ENCODE measurements at places on chromosomes 5 and 9.

DNA sequence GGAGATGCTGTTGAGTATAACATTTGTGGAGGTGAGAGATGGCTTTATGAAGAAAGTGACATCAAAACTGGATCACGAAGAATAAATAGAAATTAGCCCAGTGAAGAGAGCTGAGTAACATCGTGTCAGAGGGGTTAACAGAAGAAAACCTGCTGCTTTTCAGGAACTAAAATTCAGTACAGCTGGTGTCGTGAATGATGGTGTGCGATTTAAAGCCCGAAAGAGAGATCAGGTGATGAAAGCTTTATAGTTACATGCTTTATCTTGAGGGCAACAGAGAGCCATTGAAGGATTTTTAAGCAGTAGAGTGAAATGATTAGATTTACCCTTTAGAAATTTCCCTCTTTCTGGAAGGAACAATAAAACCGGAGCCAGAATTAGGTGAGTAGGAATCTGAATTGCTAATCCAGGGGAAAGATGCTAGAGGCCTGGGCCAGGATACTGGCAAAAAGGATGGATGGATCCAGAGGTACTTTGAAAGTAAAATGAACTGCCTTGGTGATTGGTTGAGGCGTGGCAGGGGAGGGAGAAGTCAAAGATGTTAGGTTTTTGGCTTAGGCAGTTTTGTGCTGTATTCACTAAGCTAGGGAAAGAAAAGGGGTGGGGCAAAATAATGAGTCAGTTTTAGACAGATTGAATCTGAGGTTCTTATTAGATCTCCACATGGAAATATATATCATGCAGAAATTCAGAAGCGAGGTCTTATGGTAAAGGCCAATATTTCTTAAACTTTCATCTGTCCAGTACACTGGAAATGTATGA lies 3.4 kb downstream of the LRRC70 start:
- DNase-seq = no peak

GRCh38 chr9:79693750-79694149 lies 122.0 kb downstream of the TLE4 start:
- DNase-seq = no peak

- DNase-seq = no peak
Observed at GRCh38 chr9:6926436-6926835, 168.7 kb downstream of the KDM4C start.

GRCh38 chr5:58681943-58682342 lies 99.1 kb downstream of the RAB3C start:
- DNase-seq = no peak

- peak; percentile 16 for DNase-seq
Observed at GRCh38 chr5:97929383-97929782, 746.3 kb upstream of the RIOK2 start.

DNA sequence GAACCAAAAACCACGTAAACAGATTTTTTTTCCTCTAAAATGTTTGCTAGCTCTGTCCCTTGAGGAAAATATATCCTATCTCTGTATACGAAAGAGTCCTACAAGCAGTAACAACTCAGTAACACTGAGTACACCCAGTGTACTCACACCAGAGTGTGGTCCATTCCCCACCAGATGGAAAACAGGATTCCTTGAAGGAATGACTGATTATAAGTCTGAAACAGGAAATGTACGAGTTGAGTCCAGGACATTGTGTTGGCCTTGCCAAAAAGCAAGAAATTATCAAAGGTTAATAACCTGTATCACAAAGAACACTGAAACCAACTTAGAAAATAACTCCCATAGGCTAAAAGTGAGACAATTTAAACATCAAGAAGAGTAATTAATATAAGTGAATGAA lies 20.4 kb downstream of the GOLPH3 start:
- DNase-seq = no peak

DNA sequence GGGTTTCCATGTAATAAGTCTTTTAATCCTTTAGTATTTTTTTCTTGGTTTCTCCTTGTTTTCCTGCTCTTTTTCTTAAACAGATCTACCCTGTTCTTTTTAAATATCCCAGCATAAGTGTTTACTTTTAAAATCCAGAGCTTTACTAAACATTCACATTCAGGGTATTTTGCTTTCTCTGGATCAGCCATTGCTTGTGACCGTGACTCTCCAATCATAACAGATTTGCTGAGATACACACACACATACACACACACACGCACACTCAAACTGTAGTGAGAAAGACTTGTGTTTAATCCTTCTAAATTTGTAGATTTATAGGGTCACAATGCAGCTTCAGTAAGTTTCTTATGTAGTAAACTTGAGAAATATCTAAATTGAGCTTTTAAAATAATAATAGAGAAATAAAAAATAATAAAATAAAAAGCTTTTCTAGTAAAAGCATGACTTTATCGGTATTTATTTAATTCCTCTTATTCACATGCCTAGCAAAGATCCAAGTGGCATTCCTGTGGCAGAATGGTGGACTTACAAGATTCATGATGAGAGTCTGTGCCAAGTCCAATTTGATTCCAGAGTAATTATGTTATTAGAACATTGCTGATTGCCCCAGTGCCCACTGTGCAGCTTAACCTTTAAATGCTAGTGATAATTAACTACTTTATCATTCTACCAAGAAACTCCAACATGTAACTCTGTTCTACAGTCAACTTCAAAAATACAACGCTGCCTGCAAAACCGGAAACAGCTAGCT lies 129.0 kb downstream of the TLE4 start:
- no peak for DNase-seq

DNA sequence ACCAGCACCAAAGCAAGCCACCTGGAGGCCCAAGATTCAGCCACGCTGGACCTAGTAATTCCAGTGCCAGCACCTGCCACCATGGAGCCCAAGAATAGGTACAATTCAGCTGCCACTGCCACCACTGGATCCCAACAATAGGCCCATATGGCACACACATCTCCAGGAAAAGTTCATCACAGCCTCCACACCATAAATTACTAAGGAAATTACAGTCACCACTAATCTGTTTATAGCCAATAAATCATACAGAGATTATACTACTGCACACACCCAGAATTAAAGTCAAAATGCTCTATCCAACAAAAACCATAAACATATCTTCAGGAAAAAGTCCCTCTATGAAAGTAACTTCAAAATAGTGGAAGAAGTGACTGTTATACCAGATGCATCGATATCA lies 242.8 kb downstream of the SPATA31D1 start:
- no peak for DNase-seq

GRCh38 chr9:114551750-114552685 lies 35.6 kb upstream of the ATP6V1G1 start:
- DNase-seq = peak; percentile 99

DNA sequence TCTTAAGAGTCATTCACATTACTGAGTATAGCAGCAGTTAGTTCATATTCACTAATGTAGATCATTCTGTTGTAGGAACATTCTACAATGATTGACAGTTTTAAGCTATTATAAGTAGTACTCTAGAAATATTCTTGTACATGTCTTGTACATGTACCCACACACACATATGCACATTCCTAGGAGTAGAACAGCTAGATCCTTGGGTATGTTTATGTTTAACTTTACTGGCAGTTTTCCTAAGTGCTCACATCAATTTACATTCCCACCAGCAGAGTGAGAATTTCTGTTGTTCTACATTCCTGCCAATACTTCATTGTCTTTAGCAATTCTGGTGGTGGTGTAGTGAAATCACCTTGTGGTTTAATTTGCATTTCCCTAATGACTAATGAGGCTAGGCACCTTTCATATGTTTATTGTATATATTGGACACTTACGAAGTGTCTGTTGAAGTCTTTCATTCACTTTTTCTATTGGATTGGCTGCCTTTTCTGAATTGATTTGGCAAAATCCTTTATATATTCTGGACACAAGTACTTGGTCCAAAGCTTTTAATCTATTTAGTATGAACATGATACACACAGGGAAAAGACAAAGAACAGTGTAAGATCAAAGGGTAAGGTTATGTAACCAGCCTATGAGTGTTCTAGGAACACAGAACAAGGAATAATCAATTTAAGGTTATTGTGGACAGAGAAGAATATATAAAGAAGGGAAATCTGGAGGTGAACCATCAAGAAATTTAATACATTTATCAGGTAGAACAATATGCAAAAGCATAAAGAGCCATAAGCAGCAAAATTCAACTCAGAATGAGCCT lies 95.6 kb downstream of the MLLT3 start:
- DNase-seq = no peak

DNA sequence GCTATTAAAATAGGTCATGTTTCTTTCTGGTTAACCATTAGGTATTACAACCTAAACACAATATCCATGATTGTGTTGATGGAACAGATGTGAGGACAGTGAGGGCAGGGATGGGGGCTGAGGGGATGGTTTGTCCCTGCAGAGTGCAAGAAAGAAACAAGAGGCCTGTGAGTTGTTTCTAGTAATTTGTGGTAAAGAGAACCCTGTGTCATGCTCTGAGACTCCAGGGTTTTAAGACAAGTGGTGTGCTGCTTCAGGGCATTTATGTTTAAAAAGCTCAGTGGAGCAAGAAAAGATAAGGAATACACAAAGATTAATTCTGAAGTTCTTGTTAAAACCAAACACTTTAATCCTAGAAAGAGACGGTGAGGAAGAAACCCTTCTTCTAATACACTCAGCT lies 656.5 kb downstream of the TLE1 start:
- DNase-seq = no peak

GRCh38 chr5:121630402-121630801 lies 221.3 kb upstream of the FTMT start:
- DNase-seq = no peak

GRCh38 chr5:130078661-130079060 lies 174.4 kb downstream of the CHSY3 start:
- no peak for DNase-seq

DNA sequence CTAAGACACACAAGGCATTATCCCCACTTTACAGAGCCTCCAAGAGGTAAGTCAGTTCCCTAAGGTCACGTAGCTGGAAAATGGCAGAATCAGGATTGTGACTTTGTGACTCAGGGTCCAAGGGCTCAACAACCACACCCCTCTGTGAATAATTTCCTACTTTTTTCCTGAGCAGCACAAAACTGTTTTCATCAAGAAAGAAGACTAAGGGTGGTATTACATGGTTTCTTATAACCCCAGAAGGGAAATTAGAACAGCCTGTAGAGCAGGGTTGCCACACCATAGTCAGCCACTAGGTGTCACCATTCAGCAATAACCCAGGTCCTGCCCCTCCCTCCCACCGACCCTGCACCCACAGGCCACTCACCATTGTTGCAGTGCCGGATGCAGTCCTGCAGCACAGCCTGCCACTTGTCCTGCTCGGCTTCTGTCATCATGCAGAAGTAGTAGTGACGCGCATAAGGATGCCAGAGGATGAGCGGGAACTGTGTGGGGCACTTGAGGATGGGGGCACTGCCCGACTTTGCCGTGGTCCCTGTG lies 72.1 kb downstream of the LRSAM1 start:
- peak; percentile 67 for DNase-seq

- no peak for DNase-seq
Observed at GRCh38 chr5:64972591-64972990, 203.9 kb downstream of the CWC27 start.

- DNase-seq = no peak
Observed at GRCh38 chr5:95070866-95071265, 214.0 kb downstream of the MCTP1 start.

DNA sequence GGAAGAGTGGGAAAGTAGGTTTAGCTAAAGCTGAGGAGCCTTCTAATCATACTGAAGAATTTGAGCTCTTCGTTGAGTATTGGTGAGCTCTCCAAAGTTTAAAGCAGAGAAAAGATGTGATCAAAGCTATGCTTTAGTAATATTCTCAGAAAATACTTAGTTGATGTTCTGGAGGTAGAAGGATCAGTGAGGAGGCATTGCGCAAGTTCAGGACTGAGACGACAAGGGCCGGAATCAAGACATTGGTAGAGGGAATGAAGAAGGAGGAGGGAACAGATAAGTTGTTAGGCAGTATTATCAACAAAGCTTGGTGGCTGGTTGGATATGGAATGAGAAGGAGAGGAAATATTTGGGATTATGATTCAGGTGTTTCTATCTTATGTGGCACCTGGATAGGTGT lies 7.1 kb downstream of the CAVIN4 start:
- no peak for DNase-seq

DNA sequence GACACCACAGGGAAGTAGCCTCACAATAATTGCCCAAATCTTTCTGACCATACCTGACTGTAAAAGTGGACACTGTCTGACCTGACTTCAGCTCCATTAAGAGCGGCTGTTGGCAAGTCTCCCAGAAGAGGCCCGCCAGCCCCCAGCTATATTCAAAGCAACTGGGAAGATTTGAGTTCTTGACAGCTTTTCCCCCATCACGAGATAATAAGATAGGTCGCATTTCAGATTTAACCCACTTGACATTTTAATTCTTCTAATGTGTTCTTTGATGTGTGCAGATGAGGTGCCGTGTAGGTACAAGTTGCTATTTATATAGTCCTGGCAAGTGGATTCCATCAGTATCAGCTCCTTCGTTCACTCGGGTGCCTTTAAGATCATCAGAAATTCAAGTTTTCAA lies 345.7 kb downstream of the DRD1 start:
- DNase-seq = no peak

DNA sequence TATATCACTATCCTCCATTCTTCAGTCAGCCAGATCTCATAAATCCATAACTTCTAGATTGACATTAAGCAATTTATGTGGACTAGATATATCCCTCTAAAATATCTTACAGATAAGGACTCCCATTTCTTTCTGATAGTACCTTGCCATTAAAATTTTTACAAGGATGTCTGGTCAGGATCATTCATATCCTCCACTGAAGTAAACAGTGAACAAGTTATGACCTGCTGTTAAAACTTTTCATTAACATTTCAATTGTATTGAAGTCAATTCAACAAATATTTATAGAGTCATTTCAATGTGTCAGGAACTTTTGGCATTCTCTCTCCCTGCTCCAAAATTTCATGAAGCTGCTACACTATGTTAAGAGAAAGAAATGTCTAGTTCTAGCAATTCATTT lies 1159.6 kb downstream of the CDH12 start:
- no peak for DNase-seq

DNA sequence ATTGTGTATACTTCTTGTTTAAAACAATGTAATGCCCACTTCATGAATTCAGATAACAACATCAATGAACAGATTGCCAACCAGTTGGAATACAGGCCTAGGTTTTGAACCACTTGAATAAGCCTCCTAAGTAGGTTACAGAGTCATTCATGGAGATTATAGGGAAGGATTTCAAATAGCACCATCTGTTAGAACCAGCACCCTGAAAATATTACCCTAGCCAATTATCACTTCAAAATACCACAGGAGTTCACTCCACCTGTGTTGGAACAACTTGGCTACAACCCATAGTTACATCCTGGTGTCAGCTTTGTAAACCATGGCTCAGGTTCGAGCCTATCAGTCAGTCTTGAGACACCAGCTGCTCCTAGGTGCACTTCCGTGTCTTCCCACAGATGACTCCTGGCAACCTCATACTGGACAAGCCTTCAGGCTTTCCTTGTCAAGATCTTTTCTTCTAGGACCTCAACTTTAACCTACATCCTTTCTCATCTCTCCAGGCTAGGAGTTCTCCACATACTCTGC lies 350.0 kb downstream of the DEPDC1B start:
- DNase-seq = no peak

All from RKO (cell line).